Activated CD4-positive, alpha-beta T cell treated with anti-CD3 and anti-CD28 coated beads, Interleukin-2, amount 10 ng/mL, durations not matched to agents 7 days and 5 days (primary cell): ENCODE measurements at places on chromosomes 16 and 17.
A peak's percentile ranks its signal among the peaks of the same experiment; 100 is the strongest.

DNA sequence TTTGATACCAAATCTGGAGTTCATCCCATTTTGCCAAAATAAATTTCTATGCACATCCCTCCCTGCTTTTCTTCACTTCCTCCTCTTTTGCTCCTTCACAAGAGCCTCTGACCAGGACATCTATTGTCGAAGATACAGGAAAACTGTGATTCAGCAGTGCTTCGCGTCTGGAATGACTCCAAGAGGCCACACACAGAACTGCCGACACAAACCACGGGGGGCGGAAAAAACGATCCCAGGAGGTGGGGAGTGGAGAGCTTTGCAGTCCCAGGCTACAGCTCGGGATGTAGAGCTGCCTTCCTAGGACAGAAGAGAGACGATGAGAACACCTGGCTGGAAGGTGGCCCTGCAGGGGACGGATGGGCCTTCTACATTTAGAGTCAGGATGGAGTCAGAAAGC lies 102.8 kb downstream of the XYLT1 start:
- no peak for DNase-seq

GRCh38 chr16:71526111-71526631 lies at the start of gene CHST4:
Gene CHST4, plus strand, starts transcription at chr16:71526426. Its CDS starts 10,252 bp downstream, at chr16:71536678.
- DNase-seq: no peak

GRCh38 chr16:8920645-8921346 lies 38.6 kb downstream of the LITAFD start:
- no peak for DNase-seq

- peak; percentile 79 for DNase-seq
Measured at GRCh38 chr17:75778861-75779249, 5.8 kb upstream of the UNK start.

GRCh38 chr16:55273959-55274358 lies 50.0 kb upstream of the IRX6 start:
- no peak for DNase-seq

DNA sequence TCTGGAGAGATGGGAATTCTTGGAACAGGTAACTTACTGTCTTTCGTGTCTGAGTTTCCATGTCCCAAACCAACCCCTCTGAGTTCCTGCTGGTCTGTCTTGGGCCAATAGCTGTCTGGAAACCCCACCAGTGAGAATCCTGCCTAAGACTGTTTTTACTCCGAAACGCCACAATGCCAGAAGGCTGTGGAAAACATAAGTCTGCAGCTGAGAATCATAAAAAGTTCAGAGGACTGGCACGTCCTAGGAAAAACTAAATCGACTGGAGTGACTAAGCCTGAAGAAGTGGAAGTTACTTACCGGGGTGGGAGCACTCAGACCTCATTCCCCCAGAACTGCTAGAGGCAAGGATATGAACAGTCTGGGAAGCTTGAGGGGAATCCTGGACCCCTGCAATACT lies 13.3 kb downstream of the LRRC75A start:
- DNase-seq: no peak

DNA sequence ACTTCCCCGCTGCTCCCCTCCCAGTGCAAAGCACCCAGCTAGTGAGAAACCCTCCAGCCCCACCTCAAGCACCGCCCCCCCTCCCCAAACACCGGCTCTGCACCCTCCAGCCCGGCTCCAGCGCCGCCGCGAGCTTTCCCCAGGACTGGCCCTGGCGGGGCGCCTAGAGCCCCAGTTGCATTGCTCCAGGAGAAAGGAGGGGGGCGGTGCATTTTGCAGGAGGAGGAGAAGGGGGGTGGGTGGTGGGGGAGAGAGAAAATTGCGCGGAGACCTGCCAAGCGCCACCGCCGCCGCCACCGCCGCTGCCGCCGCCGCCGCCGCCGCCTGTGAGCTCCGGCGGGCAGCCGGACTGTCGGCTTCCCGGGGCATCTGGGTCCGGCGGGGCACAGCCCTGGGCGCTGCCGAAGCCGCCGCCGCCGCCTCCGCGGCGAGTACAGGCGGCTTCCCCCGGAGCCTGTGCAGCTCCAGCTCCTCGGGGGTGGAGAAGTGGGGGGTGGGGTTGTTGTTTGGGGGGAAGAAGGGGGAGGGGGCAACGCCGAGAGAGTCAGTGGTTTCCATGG lies 333 bp upstream of the NOG start:
- DNase-seq: peak; percentile 16

GRCh38 chr16:64534180-64534780 lies 587.6 kb downstream of the CDH11 start:
- no peak for DNase-seq

DNA sequence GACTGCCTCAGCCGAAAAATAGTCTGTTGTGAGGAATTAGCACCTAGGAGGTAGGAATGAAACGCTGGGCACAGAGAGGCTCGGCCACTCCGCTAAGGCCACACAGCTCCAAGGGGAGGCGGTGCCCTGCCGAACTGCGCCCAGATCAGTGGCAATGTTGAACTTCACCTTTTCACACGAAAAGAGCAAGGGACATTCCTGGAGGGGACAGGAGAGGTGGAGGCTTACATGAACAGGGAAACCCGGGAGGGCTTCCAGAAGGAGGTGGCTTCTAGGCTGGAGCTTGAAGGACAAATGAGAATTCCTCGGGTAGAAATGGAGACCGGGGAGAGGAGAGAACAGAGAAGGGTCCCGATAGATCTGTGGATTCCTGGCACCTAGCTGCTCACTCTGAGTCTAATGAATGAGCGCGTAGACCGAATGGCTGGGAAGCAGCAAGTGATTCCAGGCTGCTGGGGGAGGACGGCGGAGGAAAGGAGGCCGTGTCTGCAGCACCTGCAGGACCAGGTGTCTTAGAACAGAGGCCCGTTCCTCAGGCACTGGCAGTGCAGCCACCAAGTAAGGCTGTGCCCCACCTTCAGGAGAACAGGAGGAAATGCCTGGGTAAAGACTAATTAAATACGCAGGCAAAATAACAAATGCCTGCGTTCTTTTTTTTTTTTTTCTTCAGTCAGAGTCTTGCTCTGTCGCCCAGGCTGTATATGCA lies 722 bp upstream of the SLC38A10 start:
- DNase-seq: peak; percentile 68

GRCh38 chr16:31706925-31707324 lies 166.7 kb upstream of the ZNF267 start:
- no peak for DNase-seq

GRCh38 chr16:72997141-72997542 lies 50.8 kb downstream of the ZFHX3 start:
- DNase-seq: no peak

DNA sequence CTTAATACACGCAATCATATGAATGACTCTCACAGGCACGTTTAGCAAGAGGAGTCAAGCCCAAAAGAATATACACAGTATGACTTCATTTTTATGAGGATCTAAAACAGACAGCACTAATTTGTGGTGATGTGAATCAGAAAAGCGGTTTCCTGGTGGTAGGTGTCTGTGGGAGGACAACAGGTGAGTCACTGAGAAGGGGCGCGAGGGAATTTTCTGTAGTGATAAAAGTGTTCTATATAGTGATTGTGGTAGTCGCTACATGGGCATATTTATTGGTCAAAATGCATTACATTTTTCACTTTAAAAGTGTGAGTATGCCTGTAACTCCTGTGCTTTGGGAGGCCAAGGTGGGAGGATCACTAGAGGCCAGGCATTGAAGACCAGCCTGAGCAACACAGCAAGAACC lies 7.6 kb upstream of the TNRC6A start:
- DNase-seq: peak; percentile 25

DNA sequence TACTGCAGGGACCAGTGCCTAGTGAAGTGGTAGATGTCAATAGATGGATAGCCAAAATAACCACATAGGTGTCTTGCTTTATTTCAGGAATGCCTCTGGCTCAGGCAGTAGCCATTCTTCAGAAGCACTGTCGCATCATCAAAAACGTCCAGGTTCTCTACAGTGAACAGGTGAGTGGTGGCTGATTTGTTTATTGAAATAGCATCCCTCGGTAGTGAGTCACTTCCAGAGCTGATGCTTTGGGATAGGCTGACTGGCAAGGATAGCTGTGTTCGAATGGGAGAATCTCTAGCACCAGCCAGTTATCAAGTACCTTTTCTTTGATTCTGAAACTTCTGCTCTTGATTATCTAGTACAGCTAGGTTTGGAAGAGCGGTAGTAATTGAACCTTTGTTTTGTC lies 10.3 kb downstream of the PHAF1 start:
- no peak for DNase-seq

GRCh38 chr17:4516735-4517134 lies 18.1 kb downstream of the SPNS2 start:
- no peak for DNase-seq

DNA sequence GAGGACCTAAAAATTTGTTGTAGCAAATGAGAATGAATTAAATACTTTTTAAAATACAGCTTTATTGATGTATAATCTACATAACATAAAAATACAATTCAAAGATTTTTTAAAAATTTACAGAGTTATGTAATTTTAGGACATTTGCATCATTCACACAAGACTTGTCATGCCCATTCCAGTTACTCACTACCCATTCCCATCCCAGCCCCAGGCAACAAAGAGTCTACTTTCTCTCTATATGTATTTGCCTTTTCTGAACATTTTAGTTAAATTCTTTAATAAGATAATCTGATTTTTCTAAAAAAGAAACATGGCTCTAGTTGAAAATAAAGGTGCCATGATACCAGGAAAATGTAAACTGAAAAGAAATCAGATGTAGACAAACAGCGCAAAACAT lies 354.2 kb downstream of the PMP22 start:
- no peak for DNase-seq

GRCh38 chr17:73255671-73256181 lies 6.0 kb downstream of the CPSF4L start:
- DNase-seq: peak; percentile 54

DNA sequence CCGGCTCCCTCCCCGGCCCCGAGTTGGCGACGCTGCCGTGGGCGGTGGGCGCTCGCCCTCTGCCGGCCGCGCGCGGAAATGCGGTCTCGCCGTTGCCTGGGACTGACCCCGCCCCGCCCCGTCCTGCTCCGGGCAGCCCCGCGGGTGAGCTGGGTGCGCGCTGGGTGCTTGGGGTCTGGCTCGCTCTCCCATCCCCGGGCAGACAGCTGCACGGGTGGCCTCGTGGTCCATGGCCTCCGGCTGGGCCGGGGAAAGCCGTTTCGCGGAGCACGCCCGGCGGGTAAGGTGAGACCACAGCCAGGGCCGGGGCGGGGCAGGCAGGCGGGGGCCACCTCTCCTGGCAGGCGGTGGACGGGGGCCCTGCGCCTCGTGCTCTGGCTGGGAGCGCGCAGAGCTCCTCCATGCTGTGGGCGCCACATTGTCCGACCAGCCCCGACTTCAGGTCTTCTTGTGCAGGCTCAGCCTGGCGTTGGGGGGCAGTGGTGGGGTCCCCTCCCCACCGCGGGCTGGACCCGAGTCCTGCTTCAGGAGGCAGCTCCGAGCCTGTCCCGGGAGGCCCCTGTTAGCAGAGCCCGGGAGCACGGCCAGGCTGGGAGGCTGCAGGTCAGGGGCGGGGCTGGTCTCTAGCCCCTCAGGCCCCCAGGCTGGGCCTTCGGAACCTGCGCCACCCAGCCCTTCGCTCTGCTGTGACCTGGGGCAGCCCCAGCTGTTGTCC lies 7.0 kb upstream of the C1QTNF8 start:
- DNase-seq: peak; percentile 64

GRCh38 chr16:29126616-29127015 lies 141.8 kb downstream of the LAT start:
- DNase-seq: no peak

DNA sequence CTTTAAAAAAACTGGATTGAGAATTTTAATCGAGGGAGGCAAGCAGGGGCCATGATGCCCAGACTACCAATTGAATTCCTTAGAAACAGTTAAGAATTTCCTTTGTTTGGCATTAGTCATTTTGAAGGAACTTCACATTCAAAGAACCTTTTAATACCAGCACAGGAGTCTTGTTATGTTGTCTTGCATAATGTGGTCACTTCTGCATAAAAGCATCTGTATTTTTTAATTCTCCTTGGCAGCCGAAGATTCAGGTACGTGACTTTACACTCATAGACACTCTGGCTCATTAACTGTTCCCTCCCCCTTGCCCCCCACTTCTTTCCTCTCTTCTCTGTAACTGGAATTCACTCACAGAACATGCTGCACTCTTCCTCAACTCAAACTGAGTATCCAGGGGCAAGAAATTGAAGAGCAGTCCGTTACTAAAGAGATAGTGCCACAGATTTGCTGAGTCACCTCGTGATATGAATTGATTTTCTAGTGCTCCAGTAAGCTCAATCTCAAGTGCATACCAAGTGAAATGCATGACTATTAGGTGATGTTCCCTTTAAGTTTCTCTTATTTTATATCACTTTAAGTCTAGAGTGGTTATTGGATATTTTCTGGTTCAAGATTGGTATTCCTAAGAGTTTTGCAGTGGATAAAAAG lies 572.2 kb upstream of the SOX9 start:
- no peak for DNase-seq

- DNase-seq: peak; percentile 19
Measured at GRCh38 chr16:11198828-11199227, 57.2 kb downstream of the SOCS1 start.

GRCh38 chr16:31260136-31260931 lies 559 bp downstream of the ITGAM start:
- no peak for DNase-seq

GRCh38 chr16:30887927-30888326 lies 6.0 kb downstream of the BCL7C start:
- no peak for DNase-seq

DNA sequence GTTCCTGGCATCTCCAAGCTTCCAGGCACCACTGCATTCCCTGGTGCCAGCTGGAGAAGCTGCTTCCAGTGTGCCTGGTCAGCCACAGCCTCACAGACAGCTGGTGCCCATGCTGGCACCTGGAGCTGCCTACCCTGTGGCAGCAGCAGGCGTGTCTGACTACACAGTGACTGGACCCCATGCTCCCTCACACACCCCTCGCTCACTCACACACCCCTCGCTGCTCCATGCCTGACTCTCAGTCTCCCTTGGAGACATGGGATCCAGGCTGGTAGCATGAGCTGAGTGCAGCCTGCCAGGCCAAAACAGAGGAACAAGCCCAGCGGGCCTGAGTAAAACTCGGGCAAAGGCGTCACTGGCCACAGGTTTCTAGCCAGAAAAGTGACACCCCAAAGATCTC lies 59.1 kb upstream of the SMIM36 start:
- DNase-seq: no peak

GRCh38 chr16:60271025-60271771 lies 1537.1 kb upstream of the GOT2 start:
- no peak for DNase-seq

DNA sequence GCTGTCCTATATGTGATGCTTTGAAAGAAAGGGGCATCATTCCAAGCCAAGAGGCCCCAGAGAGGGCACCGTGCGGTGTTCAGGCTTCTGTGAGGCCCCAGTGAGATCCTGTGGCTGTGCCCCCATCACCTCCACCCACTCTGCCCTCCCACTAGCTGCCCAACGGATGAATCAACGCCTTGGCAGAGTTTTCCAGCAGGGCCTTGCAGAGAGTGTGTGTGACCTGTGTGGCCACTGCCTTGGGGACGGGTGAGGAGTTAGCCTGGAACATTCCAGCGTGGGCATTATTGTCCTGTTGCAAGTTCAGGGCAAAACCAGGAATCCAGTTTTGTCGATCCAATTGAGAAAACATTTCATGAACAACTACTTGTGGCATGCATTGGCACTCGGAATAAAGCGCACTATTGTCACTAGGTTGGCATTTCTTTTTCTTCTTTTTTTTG lies 53.7 kb downstream of the SF3B3 start:
- DNase-seq: no peak
